Activated T-cell treated with anti-CD3 and anti-CD28 coated beads for 4 hours (primary cell): ENCODE measurements at places on chromosomes 7 and 10.

DNA sequence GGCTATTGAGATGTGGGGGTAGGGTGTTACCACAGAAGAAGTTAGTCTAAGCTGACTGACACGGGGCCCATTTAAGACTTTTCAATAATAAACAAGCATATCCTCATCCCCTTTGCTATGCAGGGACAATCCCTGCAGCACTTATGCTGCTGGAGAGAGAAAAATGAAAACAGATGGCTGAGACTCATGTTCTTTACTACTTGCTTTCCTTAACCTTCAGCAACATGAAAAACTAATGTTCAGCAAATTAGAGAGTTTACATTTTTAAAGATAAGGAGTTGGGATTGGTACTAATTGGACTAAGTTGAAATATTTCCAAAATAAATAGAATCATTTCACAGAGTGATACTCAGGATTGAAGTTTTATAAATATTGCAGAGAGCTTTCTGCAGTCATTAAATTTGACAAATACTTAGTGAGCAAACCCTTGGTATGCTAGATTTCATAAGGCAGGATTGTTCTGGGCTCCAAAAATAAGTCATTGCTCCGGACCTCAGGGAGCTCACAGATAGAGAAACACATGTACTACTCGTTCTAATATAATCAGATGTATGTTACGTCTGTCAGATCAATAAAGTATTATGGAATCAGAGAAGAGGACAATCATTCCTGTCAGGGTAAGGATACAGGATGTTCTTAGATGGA lies 147.1 kb upstream of the LRRN3 start:
- no peak for DNase-seq

DNA sequence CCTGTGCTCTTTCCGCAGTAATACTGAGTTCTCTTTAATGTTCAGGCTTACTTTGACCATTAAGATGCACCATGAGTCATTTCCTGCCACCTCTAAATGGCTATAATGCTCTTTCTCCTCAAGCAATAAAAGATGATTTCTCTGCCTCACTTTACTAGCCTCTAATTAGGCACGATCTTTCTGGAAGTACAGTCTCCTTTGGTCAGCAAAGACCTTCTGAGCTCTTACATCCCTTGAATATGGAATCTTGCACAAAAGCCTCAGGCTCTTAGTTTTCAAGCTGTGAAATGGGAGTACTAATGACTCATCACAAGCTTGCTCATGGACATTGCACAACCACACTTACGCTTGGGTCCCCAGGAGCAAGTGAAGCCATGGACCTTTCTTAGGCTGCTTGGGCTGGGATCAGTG lies 85.9 kb downstream of the FRMD4A start:
- no peak for DNase-seq

GRCh38 chr7:2518737-2519118 lies 846 bp upstream of the LFNG start:
- DNase-seq, result no peak

DNA sequence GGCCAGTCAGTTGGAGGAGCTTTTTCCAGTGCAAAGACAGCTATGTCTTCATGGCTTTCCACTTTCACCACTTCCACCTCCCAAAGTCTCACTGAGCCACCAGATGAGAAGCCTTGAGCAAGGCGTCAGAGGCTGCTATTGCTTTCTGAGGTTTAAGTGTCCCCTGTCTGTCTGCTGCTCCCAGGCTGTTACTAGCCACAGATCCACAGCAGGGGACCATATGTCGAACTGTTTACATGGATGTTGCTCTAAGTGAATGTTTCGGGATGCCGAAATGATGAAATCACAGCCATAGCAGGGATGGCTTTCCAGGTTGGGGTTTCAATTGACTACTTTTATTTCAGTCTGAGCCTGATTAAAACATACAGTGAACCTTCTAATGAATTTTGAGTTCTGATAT lies 88.5 kb downstream of the AVL9 start:
- DNase-seq, result no peak

- DNase-seq, result peak; percentile 59
Observed at GRCh38 chr10:100518761-100519241, 860 bp downstream of the SEC31B start.

- no peak for DNase-seq
Observed at GRCh38 chr7:116446212-116446855, 53.2 kb upstream of the CAV2 start.

DNA sequence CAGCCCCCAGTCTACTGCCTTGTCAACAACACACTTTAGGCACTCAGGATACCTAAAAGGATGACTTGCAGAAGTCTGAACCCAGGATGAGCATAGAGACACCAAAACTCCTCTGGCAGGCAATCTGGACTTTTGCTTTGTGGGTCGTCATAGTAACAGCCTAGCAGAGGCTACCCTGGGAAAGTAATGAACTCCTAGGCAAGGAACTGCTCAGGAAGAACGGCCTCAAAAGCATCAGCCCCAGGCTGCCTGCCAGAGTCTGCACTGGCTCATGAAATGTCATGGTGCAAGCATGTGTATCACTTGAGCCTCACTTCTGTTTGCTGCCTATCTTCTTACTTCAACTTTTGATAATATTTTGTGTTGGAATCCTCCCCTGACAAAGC lies 715.1 kb downstream of the GRID1 start:
- DNase-seq, result no peak
